Fibroblast of the aortic adventitia (primary cell): ENCODE measurements at places on chromosomes 2 and 18.

DNA sequence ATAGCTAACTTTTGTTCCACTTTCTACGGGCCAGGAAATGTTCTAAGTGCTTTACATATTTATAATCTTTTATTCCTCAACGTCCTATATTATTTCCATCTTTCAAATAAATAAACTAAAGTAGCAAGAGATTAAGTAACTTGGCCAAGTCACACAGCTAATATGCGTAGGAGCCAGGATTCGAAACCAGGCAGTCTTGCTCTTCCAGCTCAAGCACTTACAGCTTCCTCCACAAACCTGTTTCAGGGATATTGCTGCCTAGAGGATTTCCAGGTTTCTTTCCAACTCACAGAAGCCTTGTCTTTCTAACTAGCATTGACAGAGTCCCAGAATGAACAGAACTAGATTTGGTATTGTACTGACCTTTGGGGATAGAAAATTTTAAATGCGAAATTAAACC lies 102.5 kb downstream of the FIGN start:
- DNase-seq, result no peak

DNA sequence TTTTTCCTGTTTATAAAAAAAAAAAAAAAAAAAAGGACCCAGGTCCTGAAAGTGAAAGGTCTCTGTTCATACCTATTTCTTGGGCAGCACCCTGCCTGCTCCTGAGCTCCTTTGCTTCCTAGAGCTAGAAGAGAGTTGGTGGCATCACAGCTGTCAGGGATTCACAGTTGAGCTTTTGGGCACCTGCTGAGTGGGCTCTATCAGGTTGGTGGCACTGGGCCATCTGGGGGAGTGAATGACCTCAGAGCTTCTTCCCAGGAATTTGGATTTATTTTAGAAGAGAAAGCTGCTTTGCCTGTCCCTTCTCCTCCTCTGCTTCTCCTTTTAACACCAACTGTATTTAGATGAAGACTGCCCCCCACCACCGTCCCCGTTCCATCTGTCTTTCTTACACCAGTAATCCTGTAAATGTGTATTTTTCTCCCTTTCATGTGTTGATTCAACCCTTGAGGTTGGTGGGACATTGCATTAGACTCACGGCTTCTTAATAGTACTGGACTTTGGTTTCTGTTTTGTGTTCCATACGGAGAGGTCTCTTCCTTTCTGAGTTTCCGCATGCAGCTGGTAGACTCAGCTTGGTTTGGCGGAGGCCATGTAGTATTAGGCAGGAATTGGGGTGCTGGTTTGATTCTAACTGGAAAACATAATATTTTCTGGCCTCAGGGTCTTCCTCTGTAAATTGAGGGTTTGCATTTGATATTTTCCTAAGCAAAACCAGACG lies 7.6 kb upstream of the MGAT5 start:
- no peak for DNase-seq

- DNase-seq, result no peak
Observed at GRCh38 chr2:96687711-96688640, 45.4 kb downstream of the FER1L5 start.

DNA sequence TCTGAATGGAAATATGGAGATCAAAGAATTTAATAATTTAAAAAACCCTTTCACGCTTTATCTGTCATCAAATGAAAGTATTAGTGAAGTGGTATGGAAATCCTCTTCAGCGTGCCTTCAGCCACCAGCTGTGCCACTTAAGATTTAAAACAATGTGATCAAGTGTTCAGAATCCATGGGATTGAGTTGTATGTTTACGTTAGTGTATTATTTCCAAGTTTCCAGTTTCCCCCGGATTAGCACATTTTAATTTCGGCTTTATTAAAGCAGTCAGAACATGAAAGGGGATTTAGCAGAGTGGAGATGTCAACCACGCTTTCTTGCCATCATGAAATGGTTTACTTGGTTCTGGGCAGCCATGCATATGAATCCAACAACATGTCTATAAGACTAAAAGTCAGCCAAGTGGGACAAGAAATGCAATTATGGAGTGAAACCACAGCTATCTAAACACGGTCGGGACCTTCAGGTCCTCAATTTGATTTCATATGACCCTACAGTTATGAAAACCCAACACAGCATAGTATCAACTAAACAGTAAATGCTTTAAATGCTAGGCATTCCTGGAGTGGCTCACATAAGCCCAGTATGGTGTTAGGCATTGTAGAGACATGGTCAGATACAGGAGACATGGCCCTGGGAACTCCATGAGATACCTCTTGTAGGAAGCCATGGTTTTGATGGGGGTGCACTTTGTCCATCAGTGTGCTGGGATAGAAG lies 224.9 kb upstream of the EPAS1 start:
- peak; percentile 46 for DNase-seq

GRCh38 chr2:7071154-7071553 lies 153.9 kb downstream of the RNF144A start:
- no peak for DNase-seq

GRCh38 chr2:31980674-31981356 lies 30.0 kb downstream of the MEMO1 start:
- DNase-seq, result peak; percentile 22

DNA sequence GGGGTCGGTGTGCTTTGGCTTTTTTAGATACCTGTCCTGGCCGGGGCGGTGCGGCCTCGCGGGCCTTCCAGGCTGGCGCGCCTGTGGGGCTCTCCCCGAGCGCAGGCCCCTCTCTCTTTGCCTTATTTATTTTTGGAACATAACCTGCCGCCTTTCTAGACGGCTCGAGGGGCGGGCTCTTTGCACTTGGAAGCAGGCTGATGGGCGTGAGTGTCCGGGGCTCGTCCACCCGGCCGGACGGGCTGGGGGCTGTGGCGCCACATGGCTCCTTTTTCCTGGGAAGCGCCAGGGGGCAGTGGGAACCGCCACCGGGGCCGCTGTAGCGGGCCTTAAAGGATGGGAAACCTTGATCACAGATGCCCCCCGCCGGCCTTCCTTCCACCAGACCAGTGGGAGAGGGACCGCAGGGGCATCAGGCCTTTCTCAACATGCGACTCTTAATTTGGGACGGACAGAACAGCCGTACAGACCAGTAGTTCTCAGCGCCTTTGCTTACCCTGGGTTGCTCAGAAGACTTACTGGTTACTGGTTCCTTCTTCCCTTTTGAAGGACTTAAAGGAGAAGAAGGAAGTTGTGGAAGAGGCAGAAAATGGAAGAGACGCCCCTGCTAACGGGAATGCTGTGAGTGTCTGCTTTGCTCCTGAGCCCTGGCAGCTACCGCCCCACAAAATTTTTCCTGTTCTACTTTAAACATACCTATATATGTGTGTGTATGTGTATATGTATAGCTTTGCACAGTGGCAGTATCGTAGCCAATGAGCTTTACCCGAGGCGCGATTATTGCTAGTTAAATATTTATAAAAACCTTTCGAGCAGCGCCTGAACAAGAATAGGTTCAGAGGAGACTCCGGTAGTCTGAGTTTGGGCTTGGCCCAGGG lies 2.7 kb downstream of the PTMA start:
- DNase-seq, result no peak

DNA sequence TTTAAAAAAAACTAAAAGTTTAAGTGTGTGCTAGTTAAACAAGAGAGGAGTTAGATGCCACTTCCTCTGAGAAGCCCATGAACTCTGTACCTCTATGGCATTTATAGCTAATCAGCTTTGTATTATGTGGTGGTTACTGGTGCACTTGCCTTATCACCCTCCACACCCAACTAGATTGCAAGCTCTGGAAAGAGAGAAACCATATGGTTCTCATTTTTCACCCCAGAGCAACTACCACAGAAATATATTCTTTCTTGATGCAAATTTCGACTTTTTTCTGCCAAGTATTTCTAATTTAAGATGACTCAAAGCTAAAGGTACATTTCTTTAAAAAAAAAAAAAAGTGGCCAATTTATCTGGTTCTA lies 24.2 kb downstream of the RAPH1 start:
- DNase-seq, result peak; percentile 75

- peak; percentile 11 for DNase-seq
Observed at GRCh38 chr18:46213295-46213694, 109.1 kb downstream of the HAUS1 start.

GRCh38 chr2:49913025-49913424 lies 758.7 kb upstream of the FSHR start:
- DNase-seq, result no peak

- no peak for DNase-seq
Observed at GRCh38 chr2:218985325-218986091, 524 bp upstream of the FEV start.

DNA sequence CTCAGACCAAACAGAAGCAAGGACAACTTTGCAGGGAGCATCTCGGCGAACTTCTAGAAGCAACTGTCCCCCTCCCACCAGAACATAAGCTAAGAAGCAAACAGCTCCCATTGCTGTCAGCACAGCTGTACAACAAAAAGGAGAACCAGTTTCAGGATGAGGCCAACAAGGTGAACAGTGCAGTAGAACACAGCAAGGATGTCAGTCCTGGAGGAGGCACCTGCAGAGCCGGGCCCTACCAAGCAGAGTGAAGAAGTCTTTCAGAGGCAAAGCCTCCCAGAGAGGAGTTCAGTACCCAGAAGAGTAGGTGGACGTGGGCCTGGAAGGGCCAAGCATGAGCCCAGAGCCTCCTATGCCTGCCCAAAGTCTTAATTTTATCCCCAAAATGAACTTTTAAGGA lies 1.0 kb downstream of the PASK start:
- DNase-seq, result no peak

DNA sequence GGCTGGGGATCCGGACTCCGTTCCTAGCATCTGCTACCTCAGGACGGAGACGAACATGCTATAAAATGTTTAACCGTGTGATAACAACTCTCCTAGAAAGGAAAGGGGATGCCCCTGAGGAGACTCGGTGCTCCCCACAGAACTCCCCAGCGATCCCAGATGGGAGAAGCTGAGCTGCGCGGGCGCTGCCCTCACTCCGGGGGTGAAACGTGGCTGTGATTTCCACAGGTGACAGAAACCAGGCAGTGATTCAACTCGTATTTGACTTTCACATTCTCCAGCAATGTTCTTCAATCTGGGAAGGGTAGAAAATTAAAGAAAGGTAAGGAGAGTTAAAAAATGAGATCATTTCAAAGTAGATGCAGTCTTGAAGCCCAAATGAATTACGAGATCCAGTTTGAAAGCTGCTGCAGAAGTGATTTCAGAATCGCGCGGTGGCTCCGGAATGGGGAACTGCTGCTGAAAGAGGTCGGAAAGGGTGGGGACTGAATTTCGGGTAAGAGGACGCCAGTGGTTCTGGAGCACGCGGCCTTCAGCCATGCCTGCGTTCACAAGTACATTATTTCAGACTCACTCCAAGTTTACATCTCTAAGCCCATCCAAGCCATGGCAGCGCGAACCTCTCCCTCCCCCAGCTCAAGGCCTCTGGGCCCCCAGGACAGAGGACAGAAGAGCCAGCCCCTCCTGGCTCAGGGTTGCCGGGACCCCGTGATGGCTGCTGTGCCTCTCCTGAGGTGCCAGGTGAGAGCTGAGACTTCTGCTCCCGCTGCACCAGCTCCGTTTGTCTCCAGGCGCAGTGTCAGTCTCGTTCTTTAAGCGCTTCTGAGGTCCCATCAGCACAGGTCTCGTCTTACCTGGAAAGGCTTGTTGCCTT lies 39.5 kb downstream of the ADNP2 start:
- peak; percentile 39 for DNase-seq
